ENCODE measurements at places on chromosomes 4 and X.

GRCh38 chrX:100654261-100654660 is 10.3 kb downstream of the SRPX2 start:
- DNase-seq = no peak

DNA sequence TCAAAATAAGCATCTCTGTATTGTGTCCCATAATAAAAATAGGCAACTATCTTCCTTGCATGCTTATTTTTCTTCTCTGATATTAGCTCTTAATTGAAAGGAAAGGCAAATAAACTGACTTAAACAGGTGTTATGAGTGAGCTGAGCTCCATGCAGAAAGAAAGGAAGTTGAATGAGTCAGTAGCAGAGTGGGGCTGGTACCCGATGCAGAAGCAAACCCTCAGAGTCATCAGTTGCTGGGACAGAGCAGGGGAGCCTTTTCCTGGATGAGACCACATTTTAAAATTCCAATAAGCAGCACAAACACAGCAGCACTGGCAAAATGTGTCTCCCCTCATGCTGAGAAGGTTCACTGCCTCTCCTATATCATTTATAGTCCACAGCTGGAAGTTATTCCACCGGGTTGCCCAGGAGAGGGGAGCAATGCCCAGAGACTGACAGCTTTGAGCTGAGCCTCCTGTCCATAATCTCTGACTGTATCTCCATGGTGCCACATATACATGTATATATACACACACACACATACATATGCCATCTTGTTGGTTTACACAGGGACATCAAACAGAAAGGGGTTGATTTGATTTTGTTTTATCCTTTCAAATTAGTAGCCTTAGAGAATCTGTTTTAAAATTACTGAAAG is 274.3 kb upstream of the PPARGC1A start:
- DNase-seq = no peak

DNA sequence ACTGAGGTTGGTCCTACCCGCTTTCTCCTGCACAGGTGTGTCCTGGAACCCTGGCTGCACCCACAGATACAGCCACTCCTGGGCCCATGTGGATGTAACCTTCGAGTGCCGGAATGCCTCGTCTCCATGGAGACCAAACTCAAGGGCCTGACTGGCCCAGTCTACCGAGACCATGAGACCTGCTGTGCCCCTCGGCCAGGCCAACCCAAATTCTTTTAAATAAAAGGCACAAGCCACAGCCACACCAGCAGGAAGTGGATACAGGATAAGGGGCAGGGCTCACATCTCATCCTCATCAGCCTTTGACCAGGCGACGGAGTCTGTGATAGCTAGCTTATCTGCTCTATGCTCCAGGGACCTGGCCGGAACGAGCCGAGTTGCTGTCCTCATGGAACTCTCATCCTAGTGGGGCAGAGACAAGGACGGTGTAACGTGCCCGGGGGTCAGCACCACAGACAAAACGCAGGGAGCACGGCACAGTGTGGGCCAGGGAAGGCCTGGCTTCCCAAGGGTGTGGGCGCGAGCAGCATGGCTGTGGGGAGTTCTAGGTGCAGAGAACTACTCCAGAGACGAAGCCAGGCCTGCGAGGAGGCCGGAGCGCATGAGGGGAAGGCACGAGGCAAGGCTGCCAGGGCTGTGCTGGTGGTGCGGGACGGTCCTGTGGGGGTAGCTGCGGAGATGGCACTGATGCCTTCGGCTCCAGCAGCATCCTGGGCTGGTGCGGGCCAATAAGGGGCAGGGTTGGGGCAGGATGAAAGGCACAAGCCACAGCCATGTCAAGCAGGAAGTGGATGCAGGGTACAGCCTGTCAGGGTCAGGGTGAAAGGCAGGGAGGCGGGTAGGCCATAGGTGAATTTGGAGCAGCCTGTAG is 22.7 kb downstream of the NOP14 start:
- DNase-seq = no peak

GRCh38 chr4:71995297-71995696 is 36.5 kb upstream of the NPFFR2 start:
- no peak for DNase-seq

GRCh38 chrX:9604111-9604907 is 139.5 kb downstream of the TBL1X start:
- DNase-seq = no peak

- DNase-seq = no peak
Observed at GRCh38 chr4:118849867-118850487, 14.1 kb upstream of the SEC24D start.

DNA sequence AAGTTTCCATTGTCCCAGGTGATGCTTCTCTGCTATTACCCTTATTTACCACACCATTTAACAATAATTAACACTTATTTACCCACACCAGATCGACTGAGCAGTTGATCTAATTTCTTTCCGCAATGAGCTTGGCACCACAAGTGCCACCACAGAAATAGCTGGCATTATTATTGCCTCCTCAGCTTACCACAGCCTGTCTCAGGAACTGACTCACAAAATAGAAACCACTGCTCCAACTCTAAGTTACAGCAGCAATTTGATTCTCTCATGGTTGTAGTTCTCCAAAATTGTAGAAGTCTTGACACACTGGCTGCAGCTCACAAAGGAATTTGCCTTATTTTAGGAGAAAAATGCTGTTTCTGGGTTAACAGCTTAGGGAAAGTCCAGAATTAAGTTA is 22.5 kb downstream of the ZNF721 start:
- DNase-seq = no peak

- no peak for DNase-seq
Observed at GRCh38 chr4:182715548-182715947, 201.6 kb downstream of the DCTD start.

DNA sequence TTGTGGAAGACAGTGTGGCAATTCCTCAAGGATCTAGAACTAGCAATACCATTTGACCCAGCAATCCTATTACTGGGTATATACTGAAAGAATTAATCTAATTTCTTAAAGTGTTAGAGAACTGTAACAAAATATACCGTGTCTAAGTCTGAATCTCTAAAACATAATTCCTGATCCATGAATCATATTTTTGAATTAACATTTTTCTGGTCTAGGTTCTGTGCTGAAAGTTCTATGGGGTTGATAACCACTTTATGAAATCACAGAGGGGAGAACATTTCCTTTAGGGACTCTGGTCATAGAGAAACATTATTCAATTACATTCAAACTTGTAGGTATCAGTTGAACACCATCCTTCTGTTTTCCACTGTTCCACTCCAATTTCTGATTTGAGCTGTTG is 91.9 kb upstream of the ETNPPL start:
- DNase-seq = no peak

DNA sequence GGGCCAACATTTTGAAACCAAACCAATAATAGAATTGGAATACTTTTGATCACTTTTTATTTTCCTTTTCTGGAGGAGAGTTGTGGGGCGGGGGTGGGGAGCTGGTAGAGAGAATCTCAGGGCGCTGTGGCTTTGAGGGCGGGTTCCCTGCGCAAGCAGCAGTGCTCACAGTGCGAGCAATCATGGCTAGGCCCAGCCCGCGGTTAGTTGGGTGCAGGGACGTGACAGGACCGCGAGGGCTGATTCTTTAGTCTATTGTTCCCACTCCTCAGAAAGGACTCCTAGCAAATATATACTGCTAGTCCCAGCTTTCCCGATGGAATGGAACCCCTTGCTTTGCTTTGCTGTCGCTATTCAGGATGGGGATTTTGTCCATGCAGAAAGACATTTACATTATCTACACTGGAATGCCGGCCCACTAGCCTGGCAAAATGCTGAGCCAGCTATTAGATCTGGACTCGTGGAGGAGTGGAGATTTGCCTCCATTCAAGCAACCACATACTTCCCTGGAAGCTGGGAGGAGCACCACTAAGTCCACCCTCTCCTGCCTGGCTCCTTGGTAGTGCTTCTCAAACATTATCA is 23.9 kb upstream of the APLN start:
- no peak for DNase-seq

DNA sequence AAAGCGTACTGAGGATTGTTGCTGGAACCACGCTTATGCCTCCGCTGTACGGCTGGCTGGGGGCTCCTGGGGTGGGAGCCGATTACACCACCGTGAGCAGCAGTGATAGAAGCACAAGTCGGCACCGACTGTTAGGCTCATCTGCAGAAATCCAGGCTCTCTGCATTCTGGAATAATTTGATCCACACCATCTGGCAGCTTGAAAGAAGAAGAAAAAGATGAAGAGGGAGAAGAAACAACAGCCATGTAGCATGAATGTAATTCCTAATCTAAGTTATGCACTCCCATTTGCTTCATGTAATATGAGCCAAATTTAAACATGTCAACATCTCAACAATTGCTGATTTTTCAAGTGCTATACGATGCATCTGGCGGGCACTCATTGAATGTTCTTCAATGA is 84.6 kb upstream of the DHX15 start:
- no peak for DNase-seq

DNA sequence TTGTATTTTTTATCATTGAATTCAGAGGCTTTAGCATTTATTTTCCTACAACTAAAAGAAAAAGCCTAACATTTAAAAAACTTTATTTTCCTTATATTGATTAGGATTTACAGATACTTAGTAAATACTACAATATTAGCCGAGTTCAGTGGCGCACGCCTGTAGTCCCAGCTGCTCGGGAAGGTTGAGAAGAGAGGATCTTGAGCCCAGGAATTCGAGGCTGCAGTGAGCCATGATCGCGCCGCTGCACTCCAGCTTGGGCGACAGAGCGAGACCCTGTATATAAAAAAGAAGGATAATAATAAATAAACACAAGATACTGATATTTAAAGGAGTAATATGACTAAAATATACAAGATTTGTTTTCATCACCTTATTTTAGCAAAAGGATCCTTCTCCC is 681 bp upstream of the UPF3B start:
- DNase-seq = no peak

GRCh38 chr4:132587626-132588025 is 561.5 kb upstream of the PCDH10 start:
- DNase-seq = no peak

DNA sequence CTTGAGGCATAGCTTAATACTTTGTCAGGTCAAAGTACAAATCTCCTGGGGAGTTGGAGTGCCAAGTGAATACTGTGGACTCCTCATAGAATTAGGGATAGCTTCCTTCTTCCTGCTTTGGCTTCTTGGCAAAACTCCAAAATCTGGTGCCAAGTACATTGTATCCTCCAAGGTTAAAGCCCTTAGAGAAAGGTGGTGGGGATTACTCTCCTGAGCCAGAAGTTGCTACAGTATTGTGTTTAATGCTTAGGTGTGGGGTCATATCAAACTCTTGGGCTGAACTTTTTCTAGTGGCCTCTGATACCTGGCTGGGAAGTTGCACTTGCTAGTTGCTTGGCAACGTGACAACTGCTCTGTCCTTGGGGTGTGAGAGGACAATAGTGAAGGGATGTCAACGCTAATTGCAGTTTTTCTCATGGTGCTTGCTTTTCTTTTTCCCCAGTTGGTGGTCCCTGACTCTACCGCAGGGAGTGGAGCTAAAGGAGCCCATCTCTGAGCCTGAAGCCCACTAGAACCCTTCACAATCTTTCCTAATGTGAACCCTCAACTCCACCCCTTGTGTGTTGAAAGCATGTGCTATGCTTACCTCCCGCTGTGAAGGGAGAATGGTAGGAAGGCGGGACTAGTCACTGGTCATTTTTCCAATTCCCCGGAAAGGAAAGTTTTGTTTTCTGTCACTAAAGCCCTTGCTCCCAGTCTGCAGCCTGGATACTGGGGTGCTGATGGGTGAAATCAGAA is 35.5 kb downstream of the DLG3 start:
- DNase-seq = no peak

- no peak for DNase-seq
Observed at GRCh38 chrX:118630848-118631247, 96.6 kb upstream of the IL13RA1 start.

GRCh38 chr4:40547789-40548132 is 81.9 kb downstream of the RBM47 start:
- no peak for DNase-seq

- DNase-seq = peak; percentile 18
Observed at GRCh38 chr4:88697588-88698329, at the start of gene NAP1L5. Gene NAP1L5, minus strand, starts transcription at chr4:88697829. Its CDS starts 75 bp downstream, at chr4:88697754.
